ENCODE measurements at places on chromosomes 3 and 15. TPM values are rescaled to one million over a fixed set of nuclear protein-coding genes. Genes with fewer than 3 reads are reported as not detected.

Gene RFX7
- 13.8 TPM for total RNA-seq

Gene GOLGA8G
- total RNA-seq, result not detected

GRCh38 chr3:127141921-127142730 is 50.8 kb upstream of the PRR23E start:
- DNase-seq, result no peak

Gene LRRC34
- 4.2 TPM for total RNA-seq

DNA sequence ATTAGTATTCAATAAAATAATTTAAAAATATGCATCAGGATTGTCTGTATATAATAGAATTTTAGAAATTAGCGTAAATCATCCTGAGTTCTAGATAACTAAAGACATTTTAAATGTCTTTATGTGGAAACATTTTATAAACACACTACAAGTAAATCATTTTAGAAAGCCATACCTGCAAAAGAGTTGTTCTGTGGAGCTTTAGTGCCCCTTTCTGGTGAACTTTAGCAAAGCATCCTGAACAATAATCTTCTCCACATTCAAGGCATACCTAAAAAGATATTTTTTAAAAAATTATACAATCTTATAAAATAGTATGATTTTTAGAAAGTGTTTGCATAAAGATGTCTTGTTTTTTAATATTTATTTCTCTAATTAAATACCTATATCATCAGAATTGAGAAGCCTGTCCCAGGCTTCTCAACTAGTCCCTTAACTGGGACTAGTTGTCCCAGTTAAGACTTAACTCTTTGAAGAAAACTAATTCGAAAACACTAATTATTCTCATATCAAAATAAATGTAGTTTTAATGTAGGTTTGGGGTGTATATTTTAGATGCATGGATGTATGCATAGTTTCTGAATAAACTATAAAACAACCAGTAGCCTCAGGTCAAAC is 29.7 kb downstream of the ZBBX start:
- DNase-seq, result no peak

GRCh38 chr3:124761250-124761796 is 31.1 kb downstream of the UMPS start:
- peak; percentile 98 for DNase-seq

DNA sequence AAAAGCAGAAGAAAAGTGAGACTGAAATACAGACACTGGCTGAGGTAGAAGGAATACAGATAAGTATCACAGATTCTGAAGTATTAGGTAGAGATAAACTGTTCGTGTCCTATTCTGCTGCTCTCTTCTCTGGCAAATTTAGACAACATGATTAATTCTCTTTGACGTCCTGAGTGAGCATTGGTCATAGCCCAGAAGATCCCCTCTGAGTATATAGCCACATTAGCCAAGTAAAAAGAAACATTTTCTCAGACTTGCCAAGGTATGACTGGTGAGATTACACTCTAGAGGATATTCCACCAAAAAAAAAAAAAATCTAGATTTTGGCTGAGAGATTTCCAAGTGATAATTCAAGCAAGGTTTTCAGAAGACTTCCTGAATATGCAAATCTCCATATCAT is 111.4 kb upstream of the ALCAM start:
- no peak for DNase-seq

Gene CXCR6
- total RNA-seq, result not detected

DNA sequence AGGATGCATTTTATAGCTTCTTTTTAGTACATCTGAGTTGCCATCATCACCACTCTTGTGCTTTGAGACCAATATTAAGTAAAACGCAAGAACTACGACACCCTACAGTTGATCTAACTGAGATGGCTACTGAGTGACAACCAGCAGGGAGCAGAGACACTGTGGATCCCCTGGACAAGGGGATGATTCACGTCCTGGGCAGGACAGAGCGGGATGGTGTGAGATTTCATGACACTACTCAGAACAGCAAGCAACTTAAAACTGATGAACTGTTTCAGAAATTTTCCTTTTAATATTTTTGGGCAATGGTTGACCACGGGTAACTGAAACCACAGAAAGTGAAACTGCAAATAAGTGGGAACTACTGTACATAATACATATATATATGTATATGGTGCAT is 299.2 kb downstream of the ADAMTS17 start:
- no peak for DNase-seq

Gene IQCH
- 0.98 TPM for total RNA-seq

DNA sequence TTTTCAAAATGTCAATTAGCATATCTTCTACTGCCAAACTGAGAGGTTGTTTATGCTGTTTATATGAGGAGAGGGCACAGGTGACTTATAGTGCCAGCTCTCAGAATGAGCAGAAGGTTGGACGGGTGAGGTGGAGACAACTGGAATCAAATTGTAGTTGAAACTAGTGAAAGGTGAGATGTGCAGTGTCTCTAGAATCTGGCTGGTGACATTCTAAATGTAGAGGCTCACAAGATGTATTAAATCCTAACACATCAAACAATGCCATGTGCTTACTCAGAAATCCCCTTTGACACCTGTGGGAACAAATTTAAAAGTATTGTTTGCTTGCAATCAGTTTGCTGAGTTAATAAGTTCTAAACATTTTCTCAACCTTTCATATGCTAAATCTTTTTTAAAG is 40.8 kb downstream of the CRYBG3 start:
- no peak for DNase-seq
